ENCODE measurements at places on chromosomes 13 and 19.

DNA sequence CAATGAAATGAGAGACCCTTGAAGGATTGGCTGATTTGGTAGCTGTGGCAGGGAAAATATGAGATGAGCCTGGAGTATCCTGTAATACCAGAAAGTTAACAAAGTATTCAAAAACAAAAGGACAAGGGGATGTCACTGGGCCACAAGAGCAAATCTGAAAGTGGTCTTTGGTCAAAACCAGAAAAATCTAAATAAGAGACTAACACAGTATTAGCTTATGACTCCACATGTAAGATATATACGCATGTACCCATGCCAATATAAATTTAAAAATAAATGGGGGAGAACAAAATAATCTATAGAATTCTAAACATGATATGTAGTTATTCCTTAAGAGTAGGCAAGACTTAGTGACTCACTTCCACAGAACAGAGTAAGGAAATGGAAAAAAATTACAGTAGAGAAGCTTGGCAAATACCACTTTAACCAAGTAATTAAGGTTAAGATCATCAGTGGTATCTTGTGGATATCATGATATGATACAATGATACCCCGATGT, 16.9 kb downstream of the KLF12 start:
- ATAC-seq, result no peak

DNA sequence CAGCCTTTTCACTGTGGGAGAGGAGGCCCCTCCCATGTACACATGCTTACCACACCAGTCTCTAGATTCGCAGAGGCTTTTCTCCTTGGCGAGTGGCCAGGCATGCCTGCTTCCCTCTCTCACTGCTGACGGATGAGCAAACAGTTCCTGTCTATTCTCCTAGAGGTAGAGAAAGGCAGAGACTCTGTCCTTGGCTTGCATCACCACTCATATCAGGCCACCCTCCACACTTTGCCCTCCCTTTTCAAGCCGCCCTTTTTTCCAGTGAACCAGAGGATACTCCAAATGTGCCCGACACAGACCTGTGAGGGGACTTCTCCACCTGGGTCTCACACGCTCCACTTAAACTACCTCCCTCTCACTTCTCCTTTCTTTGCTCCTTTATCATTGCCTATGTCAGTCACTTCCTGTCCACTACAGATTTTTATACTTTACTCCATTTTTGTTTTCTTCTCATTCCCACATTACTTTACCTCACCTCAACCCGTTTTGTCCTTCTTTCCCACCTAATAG, 284.6 kb downstream of the DNAJC15 start:
- ATAC-seq, result peak; percentile 76

DNA sequence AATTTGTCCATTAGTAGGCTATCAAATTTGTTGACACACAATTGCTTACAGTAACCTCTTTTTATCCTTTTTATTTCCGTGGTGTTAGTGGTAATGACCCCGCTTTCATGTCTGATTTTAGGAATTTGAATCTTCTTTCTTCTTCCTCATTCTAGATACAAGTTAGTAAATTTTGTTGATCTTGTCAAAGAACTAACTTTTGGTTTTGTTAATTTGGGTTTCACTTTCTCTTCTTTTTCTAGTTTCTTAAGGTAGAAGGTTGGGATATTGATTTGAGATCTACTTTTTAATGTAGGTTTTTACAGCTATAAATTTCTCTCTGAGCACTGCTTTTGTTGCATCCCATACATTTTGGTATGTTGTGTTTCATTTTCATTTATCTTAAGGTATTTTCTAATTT, 53.3 kb upstream of the SLC7A1 start:
- no peak for ATAC-seq

DNA sequence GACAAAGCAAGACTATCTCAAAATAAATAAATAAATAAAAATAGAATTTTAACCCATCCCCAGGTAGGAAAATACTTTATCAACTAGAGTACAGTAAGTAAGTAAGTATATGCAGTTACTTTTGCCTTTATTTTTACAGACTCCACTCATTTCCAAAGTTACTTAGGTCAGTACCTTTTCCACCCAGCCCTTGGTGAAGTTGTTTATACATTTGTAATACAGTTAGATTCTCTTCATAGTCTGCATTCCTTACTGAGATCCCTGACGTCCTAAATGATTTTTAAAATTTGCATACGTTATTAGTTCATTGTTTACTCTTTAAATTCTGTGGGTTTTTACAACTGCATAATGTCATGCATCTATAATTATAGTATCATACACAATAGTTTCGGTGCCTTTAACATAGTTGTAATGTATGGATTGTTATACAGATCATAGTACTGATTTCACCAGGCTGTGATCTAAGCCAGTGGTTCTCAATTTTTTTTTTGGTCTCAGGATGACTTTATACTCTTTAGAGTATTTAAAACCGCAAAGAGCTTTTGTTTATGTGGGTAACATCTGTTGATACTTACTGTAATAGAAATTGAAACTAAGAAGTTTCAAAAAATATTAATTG, 10.4 kb downstream of the SETDB2 start:
- no peak for ATAC-seq

GRCh38 chr19:47021536-47022139, 2.0 kb downstream of the NPAS1 start:
- no peak for ATAC-seq

All from gastroesophageal sphincter (tissue), 4 donors.